ENCODE measurements at places on chromosomes 2 and 18. TPM values are rescaled to one million over a fixed set of nuclear protein-coding genes. Genes with fewer than 3 reads are reported as not detected.

The ADCYAP1 gene
- polyA plus RNA-seq = 0.22 TPM

DNA sequence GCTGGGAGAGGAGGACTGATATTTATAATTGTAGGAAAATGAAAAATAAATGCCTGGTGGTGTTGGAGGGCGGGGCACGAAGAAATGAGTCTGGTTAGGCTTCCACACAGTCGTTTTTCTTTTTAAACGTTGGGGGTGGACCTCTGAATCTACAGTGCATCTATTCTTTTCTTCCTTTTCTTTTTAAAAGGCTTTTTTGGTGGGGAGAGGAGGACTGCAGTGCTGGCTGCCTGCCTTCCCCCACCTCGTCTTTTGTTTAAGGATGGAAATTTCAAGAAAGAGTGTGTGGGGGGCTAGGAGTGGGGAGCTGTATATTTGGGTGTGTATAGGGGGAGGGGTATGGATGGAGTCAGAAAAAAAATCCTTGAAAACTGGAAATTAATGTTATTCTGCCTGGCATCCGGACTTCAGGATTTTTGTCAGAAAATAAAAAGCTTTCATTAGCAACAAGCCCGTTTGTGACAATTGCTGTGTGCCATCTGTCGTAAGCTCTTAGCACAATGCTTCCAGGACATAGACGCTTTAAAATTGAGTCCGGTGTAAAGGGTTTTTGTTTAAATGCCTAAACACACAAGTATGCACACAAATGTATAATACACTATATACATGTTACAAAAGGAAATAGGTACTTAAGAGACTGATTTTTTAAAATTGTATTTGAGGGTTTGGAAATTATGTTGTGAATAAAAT lies 1.1 kb downstream of the MAP2 start:
- no peak for DNase-seq

GRCh38 chr2:40690036-40690435 lies 238.1 kb upstream of the SLC8A1 start:
- DNase-seq = no peak

GRCh38 chr2:143893371-143893770 lies 626.5 kb downstream of the ZEB2 start:
- DNase-seq = no peak
